ENCODE measurements at places on chromosomes 1 and 21.

DNA sequence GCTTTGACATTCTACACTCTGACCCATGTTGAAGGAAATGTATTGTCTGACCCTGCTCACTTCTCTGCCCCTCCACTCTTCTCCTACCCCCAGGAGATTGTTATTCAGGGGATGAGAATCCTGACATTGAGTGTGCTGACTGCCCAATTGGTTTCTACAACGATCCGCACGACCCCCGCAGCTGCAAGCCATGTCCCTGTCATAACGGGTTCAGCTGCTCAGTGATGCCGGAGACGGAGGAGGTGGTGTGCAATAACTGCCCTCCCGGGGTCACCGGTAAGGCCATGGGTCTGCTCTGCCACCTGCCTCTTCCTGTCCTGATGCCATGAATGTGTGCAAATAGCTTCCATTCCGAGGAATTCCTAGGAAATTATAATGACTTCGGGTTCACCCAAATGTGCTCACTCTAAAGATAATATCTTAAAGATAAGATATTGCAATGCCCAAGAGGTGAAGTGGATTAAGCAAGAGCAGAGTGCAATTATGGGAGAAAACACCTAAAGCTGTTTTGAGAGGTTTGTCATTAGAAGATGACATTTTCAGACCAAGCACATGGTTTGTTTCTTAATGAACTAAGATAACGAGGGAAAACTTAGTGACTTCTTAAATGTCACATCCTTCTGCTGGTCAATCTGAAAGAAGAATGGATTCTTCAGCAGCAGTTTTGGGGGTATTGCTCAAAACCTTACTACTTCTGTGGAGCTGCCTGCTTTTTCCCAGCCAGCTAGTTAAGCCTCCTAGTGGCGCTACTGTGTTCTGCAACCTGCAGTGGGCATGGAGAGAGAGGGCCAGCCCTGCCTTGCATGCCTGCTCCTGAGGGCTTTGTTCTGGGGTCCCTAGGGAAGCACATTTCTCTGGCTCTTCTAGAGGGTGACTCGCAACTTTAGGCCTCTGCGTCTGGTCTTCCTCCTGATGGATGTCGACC is 41.6 kb downstream of the LAMC2 start:
- peak; percentile 85 for DNase-seq

DNA sequence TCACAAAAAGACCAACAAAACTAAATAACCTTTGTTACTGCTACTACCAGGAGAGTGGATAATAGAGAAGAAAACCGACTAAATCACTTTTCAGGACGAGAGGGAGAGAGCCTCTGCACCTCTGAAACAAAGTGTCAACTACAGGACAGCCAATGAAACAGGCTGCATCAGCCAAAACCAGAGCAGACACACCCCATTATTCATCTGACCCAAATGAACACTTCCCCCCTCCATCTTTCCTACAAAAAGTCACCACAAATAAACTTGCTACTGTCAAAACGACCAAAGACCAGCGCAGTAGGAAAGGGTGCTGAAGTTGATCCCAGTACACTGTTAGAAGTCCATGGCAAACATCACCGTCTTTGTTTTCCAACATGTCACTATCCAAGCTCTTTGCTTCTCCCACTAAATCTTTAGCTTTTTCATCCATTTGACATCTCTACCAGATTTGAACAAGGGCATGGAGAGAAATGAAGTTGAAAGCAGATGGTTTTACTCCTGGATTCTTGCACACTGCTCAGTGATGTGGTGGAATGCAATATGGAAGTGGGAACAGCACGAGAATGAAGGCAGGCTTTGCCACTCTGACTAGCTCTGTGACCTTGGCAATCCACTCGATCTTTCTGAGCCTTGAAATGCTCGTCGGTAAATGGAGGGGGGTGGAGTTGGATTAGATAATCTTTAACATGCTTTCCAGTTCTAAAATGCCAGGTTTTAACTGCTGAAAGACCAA is 20.5 kb downstream of the DSTYK start:
- no peak for DNase-seq

GRCh38 chr1:31007462-31007991 is 58.0 kb downstream of the PUM1 start:
- DNase-seq = no peak

DNA sequence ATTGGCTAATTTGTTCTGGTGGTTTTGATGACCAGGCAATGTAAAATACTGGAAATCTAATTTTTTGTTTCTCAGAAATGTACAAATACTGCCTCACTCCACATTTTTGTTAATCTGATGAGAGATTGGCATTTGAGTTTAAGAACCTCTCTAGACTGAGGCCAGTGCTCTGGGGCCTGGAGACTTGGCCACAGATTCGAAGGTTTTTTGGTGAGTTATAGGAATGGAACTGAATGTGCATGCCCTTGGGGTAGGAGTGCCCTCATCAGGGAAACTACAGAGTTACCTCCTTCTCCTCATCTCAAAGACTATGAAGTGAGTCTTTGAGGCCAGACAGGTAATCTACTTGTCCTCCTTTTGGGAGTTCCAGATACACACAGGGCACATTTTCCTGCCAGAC is 347.9 kb downstream of the LTN1 start:
- DNase-seq = no peak

- no peak for DNase-seq
Measured at GRCh38 chr1:42433369-42433768, 22.5 kb downstream of the ZMYND12 start.

DNA sequence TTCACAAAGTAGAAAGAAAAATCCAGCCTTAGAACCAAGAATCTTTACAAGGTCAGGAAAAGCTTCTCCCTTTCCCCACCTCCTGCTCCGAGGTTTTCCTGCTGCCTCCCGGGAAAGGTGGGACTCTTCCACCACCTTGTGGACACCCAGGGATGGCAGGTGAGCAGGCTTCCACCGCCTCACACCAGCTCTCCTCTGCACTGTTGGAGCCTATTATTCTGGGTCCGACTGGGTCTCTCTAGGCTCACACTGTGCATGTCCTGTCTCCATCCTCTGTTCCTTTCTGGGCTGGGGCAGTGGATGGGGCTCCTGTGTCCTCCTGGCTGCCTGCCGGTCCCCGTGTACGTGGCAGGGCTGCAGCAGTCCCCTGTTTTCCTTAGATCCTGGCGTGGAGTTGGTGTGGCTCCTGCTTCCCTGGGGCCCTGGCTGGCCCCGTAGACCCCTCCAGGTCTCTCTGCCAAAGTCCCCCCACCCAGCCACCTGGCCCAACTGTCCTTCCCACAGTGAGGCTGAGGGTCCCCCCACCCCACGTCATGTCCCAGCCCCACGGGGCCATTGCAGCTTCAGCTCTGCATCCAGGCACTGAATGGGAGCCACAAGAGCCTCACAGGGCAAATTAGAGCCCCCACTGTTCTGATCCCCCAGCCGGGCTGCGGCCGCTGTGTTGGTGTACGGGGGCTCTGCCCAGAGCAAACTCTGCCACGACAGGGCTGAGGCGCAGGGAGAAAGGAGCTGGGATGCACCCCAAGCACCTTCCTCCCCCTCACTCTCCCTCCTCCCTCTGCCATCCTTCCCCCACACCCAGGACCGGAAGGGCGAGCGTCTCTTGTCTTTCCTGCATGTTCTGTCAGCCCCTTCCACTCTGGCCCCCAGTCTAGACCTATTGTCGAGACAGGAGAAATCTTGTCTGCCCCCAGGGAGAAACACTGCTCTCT is 3.3 kb upstream of the SLC45A1 start:
- DNase-seq = peak; percentile 86

- DNase-seq = no peak
Measured at GRCh38 chr1:226021401-226021800, 22.3 kb upstream of the SDE2 start.

GRCh38 chr1:192363177-192363576 is 46.4 kb downstream of the RGS21 start:
- peak; percentile 6 for DNase-seq

GRCh38 chr1:10705953-10706352 is 90.5 kb downstream of the CASZ1 start:
- DNase-seq = no peak

GRCh38 chr1:234771642-234772344 is 161.8 kb upstream of the IRF2BP2 start:
- DNase-seq = peak; percentile 32

GRCh38 chr1:88897070-88897730 is 5.8 kb upstream of the GTF2B start:
- no peak for DNase-seq

- no peak for DNase-seq
Measured at GRCh38 chr1:38600286-38600685, 259.3 kb downstream of the RRAGC start.

- no peak for DNase-seq
Measured at GRCh38 chr1:160658162-160658813, 11.4 kb upstream of the SLAMF1 start.

- no peak for DNase-seq
Measured at GRCh38 chr1:241357366-241358340, 648 bp upstream of the RGS7 start.

- DNase-seq = peak; percentile 46
Measured at GRCh38 chr1:157878059-157878458, 36.5 kb upstream of the CD5L start.

GRCh38 chr1:105632342-105633196 is 1423.9 kb upstream of the PRMT6 start:
- no peak for DNase-seq

DNA sequence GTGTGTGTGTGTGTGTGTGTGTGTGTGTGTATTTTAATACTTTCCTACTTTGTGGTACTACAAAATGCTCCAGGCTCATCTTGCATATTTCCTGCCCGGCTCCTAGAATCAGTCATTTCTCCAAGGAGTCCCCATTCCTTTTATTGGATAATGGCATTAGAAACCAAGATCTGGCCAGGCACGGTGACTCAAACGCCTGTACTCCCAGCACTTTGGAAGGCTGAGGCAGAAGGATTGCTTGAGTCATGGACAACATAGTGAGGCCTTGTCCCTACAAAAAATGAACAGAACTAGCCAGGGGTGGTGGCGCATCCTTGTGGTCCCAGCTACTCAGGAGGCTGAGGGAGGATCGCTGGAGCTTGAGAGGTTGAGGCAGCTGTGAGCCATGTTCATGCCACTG is 20.3 kb downstream of the EPB41 start:
- DNase-seq = no peak

DNA sequence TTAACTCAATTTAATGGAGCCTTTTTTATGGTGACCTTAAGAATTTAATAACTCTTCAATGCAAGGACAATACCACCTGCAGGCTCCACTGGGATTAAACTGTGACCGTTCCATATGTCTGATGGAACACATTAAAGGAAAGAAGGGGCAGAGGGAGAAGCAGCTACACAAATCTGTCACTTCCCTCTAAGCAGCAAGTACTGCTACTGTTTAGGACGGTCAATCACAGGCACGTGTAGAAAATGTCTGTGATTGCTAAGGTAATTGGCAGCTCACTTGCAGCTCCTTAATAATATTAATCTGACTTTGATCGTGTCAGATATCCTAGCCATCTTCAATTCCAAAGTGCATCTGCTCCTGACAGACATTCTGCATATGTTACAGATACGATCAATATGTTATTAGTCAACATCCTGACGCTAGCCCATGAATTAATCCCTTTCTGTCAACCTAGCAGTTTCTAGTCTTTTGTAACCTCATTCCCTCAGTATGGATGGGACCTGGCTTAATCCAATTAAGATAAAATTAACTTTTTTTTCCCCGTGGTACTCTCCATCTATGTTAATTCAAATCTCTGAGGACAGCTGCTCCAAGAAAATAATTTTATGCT is 1012.4 kb downstream of the AMY1C start:
- DNase-seq = no peak

- DNase-seq = no peak
Measured at GRCh38 chr1:28812669-28813468, 899 bp downstream of the OPRD1 start.

DNA sequence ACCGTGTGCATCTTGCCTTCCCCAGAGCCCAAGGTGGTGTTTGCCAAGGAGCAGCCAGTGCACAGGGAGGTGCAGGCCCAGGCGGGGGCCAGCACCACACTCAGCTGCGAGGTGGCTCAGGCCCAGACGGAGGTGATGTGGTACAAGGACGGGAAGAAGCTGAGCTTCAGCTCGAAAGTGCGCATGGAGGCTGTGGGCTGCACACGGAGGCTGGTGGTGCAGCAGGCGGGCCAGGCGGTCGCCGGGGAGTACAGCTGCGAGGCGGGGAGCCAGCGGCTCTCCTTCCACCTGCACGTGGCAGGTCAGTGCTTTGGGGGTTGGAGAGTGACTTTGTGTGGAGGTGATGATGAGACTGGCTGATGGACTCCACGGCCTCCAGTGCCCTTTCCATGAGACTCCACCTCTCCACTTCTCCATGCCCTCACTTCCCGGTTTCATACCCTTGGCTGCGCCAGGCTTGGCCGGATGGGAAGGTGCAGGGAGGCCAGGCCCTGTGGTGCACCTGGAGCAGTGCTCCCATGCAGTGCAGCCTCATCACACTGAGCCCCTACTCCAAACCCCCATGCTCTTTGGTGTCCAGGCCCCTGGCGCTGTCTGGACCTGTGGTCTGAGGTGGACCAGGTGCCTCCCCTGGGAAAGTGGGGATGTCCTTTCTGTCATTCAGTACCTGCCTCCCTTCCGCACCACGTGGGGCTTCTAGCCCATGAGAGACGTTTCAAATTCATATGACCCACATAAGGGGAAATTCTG is 49.0 kb downstream of the OBSCN start:
- DNase-seq = peak; percentile 5

DNA sequence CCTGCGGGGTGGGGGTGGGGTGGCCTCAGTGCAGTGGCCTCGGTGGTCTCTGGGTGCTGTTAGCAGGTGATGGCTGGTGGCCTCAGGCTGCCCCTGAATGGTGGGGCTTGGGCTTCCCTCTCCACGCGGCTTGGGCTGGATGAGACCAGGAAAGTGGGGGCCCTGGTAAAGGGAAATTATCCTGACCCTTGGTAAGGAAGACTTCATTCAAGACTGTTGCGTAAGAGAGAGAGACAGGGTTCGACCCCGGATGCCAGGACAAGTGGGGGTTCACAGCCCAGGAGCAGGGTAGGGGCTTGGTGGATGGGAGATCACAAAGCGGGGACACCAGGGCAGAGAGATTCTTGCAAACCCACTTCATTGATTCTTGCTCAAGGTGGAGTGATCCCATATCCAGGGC is 5.5 kb upstream of the TTC34 start:
- DNase-seq = no peak

- DNase-seq = no peak
Measured at GRCh38 chr21:37984416-37984815, 68.2 kb upstream of the KCNJ6 start.

- no peak for DNase-seq
Measured at GRCh38 chr1:18532390-18533170, 51.9 kb downstream of the KLHDC7A start.

GRCh38 chr1:17060306-17060749 is 6.5 kb upstream of the SDHB start:
- DNase-seq = no peak

- no peak for DNase-seq
Measured at GRCh38 chr1:173020138-173020750, 30.5 kb downstream of the TNFSF18 start.

DNA sequence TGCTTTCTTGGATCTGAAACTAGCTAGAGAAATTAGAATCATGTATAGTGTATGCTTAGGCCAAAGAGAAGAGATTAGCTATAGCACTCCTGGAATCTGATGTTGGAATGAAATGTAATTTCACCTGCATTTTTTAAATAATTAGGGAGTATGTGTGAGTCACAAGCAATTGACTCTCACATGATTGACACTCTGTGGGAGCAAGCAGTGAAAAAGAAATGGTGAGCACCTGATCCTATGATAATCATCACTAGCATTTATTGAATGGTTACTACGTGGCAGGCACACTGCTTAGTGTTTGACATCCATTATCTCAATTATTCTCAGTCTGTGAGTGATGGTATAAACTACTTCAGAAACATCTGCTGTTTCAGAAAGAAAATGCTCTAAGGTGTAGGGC is 176.6 kb downstream of the NRIP1 start:
- DNase-seq = no peak

- DNase-seq = no peak
Measured at GRCh38 chr1:39969531-39970270, 14.8 kb downstream of the MFSD2A start.

GRCh38 chr1:63886340-63886739 is 112.5 kb downstream of the ROR1 start:
- no peak for DNase-seq
